ENCODE measurements at places on chromosomes 2 and 18.

DNA sequence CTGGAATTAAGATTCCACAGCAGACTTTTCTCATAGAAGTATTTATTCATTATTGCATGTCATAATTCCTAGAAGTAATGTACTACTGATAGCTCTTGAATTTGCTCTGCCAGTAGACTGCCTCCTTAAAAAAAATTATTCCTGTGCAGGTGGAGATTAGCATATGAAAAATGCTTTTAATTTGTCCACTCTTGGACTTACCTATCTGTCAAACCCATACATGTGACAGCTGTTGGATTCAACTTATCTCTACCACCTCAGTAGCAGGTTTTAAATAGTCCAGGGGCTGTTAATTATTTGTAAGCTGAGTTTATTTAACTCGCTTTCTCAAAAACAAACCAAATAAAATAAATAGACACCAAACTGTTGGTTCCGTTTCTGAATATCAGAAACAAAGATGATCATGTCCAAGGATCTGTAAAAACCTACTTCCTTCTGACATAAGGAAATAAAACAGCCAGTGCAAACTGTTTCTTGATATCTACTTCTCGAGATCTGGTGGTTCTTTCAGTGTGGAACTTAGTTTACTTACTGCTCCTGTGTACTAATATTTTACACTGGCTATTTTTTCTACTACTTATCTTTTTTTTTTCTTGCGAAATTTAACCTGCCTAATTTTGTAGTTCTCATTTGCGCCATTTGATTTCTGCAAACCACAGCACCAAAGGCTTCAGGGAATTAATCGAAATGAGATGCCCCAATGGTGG lies 44.2 kb downstream of the ZEB2 start:
- DNase-seq: no peak

GRCh38 chr2:239824046-239824694 lies 201.0 kb downstream of the NDUFA10 start:
- no peak for DNase-seq

- DNase-seq: peak; percentile 88
Observed at GRCh38 chr2:62814123-62814522, 108.6 kb downstream of the EHBP1 start.

- DNase-seq: no peak
Observed at GRCh38 chr2:99611786-99612185, 122.0 kb upstream of the REV1 start.

- no peak for DNase-seq
Observed at GRCh38 chr18:21979759-21980158, 189.6 kb upstream of the GATA6 start.

DNA sequence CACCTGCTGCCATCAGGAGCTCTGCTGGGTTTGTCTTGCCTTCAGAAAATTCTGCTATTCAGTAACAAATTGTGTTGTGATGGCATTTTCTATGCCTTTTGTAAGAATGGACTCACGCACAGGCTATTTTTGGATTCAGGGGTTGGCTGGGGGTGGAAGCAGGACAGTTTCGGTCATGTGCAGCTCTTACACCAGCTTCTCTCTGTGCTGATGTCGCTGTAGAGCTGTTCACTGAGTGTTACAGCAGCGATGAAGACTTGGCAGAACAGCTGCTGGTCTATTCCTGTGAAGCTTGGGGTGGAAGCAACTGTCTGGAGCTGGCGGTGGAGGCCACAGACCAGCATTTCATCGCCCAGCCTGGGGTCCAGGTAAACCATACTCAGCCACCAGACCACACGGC lies 49.2 kb downstream of the TRPM8 start:
- DNase-seq: peak; percentile 73

DNA sequence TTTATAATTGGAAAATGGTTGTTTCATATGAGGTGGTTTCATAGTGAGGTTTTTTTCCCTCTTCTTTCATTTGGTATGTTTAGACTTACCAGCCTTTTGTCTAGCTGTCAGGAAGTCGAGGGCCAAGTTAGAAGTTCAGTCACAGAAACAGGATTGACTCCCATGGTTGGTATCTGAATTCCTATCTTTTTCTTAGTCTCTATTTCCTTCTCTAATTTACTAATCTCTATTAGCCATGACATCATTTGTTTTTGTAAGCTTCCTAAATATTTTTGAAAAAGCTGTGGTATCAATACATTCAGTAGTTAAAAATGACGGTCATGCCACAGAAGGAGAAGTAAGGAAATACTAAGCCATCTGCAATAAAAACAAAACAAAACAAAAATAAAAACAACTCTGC lies 206.9 kb downstream of the CCDC85A start:
- DNase-seq: no peak

DNA sequence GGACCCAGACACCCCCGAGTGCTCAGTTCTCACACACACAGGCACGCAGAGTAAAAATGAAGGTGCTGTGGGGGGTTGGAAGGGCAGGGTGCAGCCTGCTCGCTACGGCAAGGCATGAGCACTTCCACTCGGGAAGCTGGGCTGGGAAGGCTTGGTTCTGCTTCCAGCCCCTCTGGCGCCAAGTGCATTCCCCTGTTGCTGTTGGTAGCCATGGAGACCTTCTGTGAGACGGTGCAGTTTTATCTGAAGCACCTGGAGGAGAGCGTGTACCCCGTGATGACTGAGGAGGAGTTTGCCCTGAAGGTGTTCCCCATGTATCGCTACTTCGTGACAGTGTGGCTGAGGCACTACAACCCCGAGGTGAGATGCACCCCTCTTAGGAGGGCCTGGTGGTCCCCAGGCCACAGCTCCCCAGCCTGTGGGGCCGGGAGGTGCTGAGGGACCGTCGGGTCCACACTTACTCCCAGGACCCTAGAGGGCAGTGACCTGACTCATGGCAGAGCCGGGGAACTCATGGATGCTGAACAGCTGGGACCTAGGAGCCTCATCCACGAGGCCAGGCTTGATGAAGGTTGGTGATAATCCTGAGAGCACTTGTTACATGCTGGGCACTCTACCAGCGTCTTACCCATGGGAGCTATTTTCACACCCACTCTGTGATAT lies 15.5 kb downstream of the MROH2A start:
- no peak for DNase-seq

DNA sequence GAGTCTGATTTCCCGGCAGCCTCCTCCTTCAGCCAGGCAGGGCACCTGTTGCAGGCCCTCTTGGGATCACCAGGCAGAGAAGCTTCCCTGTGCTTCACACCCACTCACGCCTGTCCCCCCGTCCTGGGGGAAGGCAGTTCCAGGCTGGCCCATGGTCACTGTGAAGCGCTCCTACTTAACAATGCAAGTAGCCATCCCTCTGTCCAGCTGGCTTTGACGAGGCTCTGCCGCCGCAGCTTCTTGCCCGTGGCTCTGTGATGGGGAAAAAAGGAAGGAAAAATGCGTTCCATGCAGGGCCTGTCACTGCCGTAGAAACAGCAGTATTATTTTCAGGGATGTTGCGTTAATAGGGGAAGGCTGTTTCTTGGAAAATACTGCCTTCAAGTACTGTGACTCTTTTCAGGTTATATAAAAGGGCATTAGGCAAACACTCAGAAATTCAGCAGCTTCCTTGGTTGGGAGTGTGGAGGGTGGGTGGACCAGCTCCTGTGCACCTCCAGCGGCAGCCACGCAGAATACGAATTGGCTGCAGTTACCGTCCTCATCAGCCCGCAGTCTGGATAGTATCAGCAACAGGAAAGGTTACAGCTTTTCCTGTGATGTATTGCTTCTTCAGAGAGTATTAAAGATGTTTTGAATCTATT lies 232.3 kb downstream of the KLHL29 start:
- DNase-seq: no peak

DNA sequence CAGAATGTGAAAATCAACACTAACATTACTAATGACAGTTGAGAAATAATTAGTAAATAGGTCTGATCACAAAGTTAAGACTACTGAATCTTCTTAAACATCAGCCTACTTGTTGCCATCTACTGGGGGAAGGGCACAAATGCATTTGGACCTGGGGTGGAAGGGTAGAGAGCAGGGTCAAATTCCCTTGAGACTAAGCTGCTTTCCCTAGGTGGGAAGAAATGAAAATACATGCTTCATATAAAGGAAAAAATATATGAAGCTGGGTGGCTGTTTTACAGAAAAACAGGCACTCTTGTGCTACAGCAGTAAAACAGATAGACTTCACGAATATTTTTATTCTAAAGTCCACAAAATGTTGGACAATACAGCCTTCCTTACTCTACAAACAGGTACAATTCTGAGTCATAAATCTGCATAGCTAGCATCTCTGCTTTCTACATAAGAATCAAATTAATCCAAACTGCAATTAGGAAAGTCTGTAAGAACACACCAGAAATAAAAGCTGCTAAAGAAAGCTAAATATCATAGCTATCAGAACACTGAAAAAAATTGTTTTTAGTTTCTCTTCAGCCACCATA lies 10.9 kb downstream of the TRIP12 start:
- peak; percentile 43 for DNase-seq

- no peak for DNase-seq
Observed at GRCh38 chr18:47593744-47594472, 336.6 kb downstream of the SMAD2 start.

- no peak for DNase-seq
Observed at GRCh38 chr2:62050456-62051045, 145.1 kb downstream of the COMMD1 start.

GRCh38 chr18:35143622-35144596 lies 96.9 kb upstream of the ZNF397 start:
- peak; percentile 44 for DNase-seq

- DNase-seq: no peak
Observed at GRCh38 chr2:203935568-203935967, 995 bp upstream of the ICOS start.

GRCh38 chr2:54634564-54635511 lies 88.6 kb upstream of the EML6 start:
- peak; percentile 64 for DNase-seq

DNA sequence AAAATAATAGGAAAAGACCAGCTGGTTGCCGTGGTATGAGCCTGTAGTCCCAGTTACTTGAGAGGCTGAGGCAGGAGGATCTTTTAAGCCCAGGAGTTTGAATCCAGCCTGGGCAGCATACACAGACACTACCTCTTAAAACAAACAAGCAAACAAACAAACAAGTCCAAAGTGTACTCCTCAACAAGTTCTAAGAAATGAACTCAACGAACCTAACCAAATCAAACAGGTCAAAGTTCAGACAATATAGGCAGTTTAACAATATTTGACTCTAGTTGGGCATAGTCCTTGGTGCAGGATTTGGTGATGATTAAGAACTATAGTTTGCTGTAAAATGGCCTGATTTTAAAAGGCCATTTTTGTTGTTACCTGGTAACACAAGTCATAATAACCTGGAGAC lies 41.9 kb upstream of the RHOB start:
- no peak for DNase-seq

- DNase-seq: peak; percentile 50
Observed at GRCh38 chr2:62785216-62785615, 79.7 kb downstream of the EHBP1 start.

GRCh38 chr18:75052475-75052874 lies 156.5 kb downstream of the PTGR3 start:
- no peak for DNase-seq

DNA sequence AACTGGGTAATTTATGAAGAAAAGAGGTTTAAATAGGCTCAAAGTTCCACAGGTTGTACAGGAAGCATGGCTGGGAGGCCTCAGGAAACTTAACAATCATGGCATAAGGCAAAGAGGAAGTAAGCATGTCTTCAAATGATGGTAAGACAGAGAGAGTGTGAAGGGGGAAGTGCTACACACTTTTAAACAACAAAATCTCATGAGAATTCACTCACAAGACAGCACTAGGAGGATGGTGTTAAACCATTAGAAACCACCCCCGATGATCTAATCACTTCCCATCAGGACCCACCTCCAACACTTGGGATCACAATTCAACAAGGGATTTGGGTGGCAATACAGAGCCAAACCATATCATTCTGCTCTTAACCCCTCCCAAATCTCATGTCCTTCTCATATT lies 34.9 kb downstream of the CFAP210 start:
- DNase-seq: no peak

- no peak for DNase-seq
Observed at GRCh38 chr2:121617042-121617599, 32.1 kb downstream of the CLASP1 start.

GRCh38 chr18:35513181-35513936 lies 15.6 kb upstream of the INO80C start:
- peak; percentile 86 for DNase-seq

DNA sequence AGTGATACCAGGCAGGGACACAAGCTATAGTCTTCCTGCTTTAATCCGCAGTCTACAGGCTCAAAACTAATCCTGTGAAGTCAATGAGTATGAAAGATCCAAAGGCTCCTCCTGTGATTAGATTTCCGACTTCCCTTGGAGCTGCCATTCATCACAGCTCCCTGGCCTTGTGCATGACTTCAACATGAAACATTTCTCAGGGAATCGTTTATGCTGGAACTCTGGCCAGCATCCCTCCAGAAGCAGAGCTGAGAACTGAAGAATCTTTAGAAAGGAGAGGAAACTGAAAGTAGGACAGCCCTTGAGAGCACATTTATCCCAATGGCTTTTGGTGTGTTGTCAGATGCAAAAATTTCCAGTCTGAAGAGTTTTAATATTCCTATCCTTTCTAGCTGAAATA lies 84.3 kb upstream of the SESTD1 start:
- no peak for DNase-seq

- no peak for DNase-seq
Observed at GRCh38 chr2:79771493-79771892, 258.6 kb downstream of the CTNNA2 start.

DNA sequence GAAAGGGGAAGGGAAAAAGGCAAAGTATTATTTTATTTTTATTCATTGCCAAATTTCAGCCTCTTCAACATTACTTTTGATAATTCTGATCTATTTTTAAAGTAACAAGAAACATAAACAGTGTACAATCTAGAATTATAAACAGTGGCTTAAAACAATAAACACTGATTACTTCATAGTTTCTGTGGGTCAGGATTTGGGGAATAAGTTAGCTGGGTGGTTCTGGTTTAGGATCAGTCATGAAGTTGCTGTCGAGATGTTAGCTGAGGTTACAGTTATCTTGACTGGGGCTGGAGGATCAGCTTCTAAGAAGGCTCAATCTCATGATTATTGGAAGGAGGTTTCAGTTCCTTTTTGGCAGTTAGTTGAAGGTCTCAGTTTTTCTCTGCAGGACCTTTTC lies 109.2 kb downstream of the SCN2A start:
- DNase-seq: peak; percentile 3

- DNase-seq: no peak
Observed at GRCh38 chr18:26992926-26993325, 127.4 kb upstream of the AQP4 start.

- DNase-seq: no peak
Observed at GRCh38 chr18:45712061-45712460, 11.9 kb upstream of the SLC14A1 start.

Measured in LHCN-M2 (cell line).